ENCODE measurements at places on chromosomes 7 and 10.

- no peak for DNase-seq
Measured at GRCh38 chr7:145691377-145691914, 425.2 kb upstream of the CNTNAP2 start.

DNA sequence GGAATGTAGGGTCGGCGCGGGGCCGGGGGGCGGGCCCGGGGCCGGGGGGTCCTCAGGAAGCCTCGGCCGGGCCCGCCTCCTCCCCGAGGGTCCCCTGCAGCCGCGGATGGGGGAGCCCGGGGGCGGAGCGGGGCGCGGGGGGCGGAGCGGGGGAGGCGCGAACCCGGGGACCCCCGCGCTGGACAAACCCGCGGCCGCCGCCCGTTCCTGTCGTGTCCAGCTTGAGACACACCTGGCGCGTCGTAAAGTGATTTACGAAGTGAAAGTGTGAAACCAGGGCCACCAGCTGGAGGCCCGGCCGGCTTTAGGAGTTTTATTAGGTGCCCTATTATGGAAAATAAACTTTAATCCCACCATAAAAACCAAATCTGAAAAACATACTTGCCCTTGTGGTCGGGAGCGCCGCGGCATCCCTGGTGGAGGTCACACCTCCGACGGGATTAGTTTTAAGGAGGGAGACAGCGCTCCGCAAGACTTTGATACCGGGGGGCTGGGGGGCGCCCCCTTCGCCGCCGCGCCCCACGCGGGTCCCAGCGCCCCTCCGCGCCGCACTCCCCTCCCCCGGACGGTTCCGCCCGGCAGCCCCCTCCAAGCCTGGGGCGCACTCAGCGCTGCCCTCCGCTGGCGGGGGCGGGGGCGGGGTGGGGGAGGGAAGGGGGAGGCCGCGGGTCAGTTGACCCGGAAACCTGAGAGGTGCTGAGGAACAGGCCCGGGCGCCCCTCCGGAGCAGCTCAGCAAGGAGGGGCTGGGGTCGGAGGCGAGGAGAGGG, 10.3 kb downstream of the MNX1 start:
- DNase-seq: no peak

DNA sequence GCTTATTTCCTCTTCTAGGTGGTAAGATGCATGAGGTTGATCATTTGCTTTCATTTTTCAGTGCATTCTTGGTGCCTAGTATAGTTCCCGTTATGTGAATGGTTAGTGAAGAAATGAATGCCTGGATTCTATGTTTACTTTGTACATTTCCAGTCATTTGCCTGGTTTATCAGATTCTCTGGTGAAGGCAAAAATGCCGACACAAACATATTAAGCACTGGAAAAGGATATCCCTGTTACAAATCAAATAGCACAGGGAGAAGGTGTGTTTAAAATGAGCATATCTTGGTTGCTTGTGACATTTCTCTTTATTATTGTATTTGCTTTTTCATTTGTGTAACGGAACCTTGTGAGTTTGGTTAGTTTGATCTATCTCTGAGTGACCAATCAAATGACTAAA, 211.3 kb downstream of the MBL2 start:
- DNase-seq: no peak

DNA sequence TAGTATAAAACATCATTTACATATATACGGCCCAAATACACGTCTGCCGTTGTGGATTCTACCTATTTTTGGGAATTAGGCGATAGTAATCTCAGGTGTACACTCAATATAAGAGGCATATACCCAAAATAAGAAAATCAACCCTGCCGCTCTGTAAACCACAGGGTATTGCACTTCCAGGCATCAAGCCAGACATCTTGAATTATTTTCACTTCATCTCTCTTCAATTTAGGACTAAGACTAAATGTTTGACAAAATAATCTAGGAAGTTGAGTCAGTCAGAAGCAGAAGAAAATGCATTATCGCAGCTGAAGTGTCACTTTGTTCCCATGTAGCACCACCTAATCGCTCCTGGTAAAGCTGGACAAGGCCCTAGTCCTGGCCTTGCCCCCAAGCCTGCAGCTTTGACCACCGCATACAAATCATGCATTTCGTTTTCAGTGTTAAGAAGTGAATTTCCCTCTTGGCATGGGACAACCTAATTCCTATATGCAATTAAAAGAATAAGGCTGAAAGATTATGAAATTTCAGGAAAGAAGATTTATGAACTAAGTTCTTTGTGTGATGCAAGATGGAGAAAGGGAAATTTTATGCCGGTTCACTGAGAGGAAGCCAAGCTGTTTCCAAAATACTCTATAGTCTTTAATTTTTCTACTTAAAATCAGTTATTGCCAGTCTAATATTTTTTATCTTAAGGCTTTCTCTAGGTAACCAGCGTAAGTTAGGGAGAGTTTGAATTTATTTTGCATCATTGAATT, 26.0 kb downstream of the CABCOCO1 start:
- no peak for DNase-seq

DNA sequence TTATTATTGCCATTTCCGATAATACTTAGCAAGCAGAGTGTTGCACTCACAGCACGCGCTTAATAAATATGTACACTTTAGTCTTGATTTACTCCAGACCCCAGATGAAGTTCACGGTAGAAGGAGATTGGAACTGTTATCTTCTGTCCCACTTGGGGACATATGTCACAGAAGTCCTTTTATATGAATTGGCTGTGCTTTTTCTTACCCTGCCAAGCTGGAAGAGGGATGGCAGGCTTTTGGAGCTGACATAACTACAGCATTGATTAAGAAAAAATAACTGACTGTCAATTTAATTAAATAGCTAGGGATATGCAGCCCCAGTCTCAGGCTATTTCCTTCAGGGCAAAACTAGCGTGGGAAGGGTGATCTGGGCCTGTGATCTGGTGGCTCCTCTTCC, 182.2 kb downstream of the SH2D4B start:
- DNase-seq: no peak

DNA sequence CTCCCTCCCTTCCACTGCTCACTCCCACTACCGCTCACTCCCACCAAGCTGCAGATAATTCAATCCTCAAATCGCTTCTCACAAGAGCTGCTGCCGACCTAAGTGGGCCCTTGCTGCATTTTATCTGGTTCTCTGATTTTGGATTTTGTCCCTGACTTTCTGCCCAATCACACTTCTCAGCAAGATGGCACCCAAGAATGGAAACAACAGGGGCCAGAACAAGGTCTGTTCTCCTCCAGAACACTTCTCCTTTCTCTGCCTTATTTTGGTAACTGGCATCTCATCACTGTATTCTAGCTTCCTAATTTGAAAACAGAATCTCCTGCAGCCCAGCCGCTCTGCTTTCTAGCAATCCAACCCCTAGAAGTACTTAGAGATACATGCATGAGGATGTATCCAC, 172.8 kb downstream of the GRID1 start:
- no peak for DNase-seq

DNA sequence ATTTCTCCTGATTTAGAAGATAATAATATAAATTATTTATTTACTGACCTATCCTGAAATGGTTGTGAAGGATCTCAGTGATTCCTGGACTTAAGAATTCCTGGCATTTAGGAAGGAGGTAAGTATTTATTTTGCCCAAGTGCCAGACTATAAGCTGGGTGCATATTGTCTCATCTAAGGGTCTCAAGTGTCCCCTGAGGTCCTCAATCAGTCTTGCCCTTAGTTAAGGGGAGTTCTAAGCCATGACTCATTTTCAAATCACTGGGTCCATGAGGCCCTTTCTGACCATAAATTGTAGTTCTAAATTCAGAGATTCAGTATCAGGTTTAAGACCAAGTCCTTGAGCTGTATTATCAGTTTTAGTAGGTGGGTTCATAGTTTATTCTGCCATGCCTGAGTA, 251.6 kb upstream of the MEOX2 start:
- DNase-seq: no peak

- no peak for DNase-seq
Measured at GRCh38 chr10:72303424-72304128, 29.9 kb downstream of the DDIT4 start.

DNA sequence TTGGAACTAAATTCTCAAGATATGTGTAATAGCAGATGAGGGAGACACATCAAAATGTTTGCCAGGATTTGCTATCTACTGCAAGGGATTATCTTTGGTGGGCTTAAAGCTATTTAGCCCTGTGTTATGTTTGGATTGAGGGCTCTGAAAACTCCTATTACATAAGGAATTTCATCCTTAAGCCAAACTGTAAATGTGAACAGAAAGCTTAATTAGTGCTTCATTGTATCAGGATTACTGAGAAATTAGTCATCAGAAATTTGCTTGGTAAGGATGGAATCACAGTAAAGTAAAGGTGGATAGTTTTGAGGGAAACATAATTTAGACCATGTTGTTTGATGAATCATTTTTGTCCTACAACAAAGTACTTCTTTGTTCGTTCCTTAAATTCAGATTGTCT, 8.3 kb downstream of the ANKRD7 start:
- no peak for DNase-seq

DNA sequence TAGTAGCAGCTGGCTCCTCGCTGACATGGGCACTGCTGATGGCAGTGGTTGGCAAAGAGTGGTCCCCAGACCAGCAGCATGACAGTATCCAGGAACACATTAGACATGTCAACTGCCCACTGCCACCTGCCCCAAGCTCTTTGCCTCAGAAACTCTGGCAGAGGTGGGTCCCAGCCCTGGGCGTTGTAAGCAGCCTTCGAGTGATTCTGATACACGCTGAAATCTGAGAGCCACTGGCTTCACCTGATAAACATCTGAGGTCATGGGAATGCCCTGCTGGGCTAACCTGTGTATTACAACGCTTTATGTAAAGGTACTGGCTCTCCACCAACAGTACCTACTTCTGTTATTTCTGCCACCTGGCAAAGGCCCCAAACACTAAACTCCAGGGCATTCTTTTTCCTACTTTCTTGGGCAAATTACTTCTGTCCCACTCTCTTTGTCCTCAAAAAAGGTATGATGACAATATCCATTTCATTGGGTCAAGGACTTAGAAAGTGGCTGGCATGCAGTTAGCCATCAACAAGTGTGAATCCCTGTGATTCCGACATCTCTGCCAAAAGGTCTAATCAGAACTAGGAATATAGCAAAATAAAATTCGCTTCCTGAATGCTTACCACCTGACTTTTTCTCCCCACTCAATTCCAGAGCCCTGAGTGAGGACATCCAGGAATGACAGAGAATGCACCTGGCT, 9.2 kb downstream of the SGMS1 start:
- no peak for DNase-seq

- no peak for DNase-seq
Measured at GRCh38 chr10:86712317-86712707, 44.0 kb downstream of the LDB3 start.

- DNase-seq: no peak
Measured at GRCh38 chr7:109868215-109868860, 1222.6 kb upstream of the LRRN3 start.

DNA sequence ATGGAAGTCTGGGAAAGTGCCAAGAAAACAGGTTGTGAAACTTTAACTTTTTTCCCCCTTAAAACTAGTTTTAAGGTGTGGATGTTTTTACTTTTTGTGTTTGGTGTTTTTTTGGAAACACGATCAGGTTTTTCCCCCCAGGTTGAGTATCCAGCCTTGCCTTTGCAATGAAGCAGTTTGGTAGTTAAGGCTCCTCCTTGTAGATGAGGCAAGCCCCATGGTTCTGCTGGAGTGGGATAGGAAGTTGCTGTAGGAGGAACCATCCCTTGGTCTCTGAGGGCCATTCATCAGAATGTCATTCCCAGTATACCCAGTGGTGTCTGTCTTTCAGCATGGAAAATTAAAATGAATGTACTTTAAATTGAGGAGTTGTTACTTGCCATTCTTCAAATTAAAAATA, 2.7 kb downstream of the CUL1 start:
- DNase-seq: no peak

DNA sequence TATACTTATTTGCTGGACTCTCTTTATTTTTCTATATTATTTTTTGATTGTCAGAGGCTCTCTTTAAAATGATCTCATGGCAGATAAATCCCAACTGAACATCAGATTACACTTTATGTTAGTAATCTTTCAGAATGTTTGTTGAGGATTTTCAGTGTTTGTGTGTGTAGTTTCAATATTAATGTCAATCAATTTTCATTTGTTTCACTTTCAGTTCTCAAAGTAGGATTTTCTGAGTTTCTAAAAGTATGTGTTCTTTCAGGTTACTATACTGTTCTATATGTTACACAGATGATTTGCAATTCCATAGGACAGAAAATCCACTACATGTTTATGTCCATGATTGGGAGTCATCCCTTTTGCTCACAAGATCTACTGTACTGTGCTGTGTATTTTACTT, 311.9 kb upstream of the POT1 start:
- no peak for DNase-seq

- DNase-seq: no peak
Measured at GRCh38 chr10:11403116-11403515, 208.3 kb downstream of the USP6NL start.

- DNase-seq: no peak
Measured at GRCh38 chr7:51187941-51188340, 128.7 kb downstream of the COBL start.

DNA sequence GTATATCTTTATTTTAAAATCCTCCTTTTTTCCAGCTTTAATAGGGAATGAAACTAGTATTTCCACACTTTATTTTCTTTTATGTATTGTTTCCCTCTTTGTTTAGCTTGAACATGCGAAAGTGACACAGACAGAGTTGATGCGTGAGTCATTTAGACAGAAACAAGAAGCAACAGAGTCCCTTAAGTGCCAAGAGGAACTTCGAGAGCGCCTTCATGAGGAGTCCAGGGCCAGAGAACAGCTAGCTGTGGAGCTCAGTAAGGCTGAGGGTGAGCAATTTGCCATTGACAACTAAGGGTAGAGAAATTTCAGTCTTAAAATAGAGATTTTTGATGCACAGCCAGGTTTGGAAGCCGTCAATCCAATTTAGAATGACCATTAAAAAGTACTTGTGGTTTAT, 73.1 kb downstream of the CYP51A1 start:
- DNase-seq: no peak

GRCh38 chr7:3057066-3057420, 13.4 kb upstream of the CARD11 start:
- no peak for DNase-seq

- DNase-seq: no peak
Measured at GRCh38 chr7:124031919-124032318, 948 bp downstream of the TMEM229A start.

DNA sequence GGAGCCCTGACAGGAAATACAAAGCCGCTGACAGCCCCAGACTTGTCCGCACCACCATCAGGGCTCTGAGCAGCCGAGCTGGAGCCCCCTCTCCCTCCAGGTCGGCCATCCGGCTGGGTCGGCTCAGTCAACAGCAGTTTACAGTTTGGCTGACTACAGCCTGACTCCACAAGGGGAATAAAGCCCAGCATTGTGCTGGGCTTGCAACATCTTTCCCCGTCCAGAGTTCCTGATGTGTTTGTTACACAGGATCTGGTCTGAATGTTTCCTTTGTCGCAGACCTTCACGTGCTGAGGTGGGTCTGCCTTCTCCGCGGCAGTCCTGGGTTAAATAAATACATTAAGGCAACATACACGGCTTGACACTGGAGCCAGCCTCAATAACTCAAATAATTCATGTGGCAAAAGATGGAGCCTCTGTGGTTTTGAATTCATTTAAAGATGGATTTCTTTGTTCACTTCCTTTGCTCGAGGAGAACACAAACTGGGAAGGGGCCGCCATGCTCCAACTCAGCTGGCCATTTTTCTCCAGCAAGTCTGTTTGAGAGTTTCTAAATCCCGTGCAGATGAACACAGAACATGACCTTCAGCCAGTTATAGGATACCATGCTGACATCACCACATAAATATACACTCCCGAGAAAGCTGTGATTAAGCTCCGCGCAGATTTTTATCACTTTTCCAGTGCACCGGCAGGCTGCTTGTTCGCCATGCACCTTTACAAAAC, 192.1 kb downstream of the WDR11 start:
- DNase-seq: no peak
